NCI-H1436 (cell line): ENCODE measurements at places on chromosomes 11 and 22.

DNA sequence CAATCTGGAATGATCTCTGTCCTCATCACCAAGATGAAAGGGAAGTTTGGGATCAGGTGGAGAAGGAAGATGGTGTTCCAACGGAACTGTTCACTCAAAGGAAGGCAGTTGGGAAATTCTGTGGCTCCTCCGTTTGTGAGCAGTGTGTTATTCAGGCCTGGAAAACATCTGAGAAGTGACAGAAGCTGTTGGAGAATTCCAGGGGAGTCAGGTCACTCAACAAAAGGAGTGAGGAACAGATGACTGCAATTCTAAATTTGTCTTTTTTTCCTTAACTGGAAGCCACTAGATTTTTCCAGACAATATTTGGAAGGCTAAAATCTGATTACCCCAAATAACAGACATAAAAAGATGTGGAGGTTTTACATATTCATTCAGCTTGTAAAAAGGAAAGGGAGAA is 107.8 kb downstream of the CD44 start:
- no peak for DNase-seq

GRCh38 chr11:117752071-117752470 is 44.9 kb downstream of the DSCAML1 start:
- DNase-seq, result no peak

GRCh38 chr11:20022363-20023081 is 137.8 kb downstream of the DBX1 start:
- DNase-seq, result no peak

DNA sequence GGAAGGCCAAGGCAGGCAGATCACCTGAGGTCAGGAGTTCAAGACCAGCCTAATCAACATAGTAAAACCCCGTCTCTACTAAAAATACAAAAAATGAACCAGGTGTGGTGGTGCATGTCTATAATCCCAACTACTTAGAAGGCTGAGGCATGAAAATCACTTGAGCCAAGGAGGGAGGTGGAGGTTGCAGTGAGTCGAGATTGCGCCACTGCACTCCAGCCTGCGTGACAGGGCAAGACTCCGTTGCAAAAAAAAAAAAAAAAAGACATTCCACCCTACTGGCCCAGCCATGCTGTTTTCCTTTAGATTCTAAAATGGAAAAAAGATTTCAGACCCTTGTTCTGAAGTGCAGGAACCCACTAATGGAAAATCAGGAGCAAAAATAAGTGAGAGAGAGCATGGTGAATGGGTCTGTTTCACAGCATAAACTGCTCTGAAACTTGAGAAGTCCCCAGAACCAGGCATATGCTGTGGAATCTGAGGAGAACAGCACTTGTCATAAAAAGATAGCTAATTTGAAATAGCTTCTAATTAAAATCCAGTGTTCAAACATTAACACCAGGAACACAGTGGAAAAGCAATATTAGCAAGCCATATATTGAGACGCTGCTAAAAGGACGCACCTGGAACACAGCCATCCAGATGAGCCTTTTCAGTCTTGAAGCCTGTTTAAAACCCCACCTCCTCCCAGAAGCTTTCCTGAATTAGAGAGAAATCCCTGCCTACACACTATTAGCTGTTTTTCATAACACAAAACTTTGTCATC is 66.3 kb upstream of the CHRM4 start:
- no peak for DNase-seq

- DNase-seq, result no peak
These were observed 14.8 kb upstream of the MPPED1 start for GRCh38 chr22:43396934-43397457.

GRCh38 chr11:58926251-58926650 is 13.0 kb upstream of the GLYATL1 start:
- no peak for DNase-seq

DNA sequence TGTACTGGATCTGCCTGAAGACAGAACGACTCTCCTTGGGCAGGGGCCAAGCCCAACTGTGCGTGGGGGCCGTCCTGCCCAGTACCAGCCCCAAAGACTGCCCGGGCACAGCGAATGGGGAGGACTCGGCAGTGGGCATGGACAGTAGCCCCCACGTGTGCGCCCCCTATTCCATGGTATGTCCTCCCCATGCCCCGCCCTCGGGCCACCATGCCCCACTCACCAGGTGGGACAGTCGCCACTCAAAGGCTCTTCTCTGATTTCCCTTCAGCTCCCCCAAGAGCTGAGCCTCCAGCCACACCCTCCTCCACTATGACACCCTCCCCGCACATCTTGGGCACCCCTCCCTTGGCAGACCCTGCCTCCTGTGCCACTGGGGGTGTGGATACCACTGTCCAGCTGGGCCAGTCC is 43.5 kb downstream of the GNB1L start:
- no peak for DNase-seq

DNA sequence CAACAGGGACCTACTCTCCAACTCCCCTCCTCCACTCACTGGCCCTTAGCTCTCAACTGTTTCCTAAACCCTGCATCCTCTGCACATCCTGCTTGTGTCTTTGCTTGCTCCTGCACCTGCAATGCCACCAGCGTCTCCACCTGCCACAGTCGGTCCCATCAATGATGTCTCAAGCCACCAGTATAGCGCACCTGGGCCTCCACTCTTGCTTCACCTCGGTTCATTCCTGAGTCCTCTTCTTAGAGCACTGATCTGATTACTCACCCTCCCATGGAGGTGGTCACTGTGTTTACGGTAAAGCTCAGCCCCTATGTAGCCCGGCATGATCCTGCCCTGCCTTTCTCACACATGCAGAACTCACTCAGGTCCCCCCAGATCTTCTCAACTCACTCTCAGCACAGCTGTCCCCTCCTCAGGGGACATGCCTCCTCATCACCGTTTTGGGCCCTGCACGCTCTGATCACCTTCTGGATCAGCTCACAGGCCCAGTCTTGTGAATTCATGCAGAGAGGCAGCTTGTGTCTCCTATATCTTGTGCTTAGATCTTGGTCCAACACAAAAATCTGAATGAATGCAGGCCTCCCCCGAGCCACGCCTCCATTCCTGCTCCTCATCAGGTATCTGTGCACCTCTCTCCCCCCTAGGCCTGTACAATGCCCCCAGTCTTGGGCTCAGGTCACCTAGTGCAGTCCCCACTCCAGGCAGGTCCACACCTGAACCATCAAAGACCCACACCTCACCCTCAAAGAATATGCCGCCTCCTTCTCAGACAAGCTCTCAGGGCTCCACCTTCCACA is 31.4 kb downstream of the TRIM29 start:
- no peak for DNase-seq

DNA sequence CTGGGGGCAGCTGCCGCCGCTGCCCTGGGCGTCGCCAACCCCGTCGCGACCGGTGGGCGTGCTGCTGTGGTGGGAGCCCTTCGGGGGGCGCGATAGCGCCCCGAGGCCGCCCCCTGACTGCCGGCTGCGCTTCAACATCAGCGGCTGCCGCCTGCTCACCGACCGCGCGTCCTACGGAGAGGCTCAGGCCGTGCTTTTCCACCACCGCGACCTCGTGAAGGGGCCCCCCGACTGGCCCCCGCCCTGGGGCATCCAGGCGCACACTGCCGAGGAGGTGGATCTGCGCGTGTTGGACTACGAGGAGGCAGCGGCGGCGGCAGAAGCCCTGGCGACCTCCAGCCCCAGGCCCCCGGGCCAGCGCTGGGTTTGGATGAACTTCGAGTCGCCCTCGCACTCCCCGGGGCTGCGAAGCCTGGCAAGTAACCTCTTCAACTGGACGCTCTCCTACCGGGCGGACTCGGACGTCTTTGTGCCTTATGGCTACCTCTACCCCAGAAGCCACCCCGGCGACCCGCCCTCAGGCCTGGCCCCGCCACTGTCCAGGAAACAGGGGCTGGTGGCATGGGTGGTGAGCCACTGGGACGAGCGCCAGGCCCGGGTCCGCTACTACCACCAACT is 1.0 kb downstream of the FUT4 start:
- DNase-seq, result no peak

DNA sequence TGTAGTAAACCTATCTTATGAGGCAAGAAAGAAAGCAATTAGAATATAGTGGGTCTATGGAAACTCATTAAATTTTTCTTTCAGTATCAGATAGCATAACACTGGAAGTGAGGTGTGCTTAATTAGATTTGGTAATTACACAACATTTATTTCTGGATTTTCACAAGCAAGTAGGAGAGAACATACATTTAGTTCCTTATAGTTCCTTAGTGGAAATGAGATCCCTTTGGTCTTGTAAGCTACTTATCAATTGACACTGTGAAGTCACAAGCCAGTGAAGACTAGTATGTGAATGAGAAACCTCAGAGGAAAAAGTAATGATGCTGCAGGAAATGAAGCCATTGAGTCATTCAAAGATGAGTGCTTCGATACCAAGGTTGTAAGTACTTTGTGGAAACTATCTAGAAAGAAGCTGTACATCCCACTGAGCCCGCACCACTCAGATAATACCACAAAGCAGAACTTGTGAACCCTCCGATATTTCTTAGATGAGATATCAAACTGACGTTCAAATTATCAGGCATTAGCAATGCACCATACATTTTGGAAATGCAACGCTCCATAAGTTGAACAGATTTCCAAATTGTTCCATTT is 53.5 kb downstream of the ENTHD1 start:
- no peak for DNase-seq

DNA sequence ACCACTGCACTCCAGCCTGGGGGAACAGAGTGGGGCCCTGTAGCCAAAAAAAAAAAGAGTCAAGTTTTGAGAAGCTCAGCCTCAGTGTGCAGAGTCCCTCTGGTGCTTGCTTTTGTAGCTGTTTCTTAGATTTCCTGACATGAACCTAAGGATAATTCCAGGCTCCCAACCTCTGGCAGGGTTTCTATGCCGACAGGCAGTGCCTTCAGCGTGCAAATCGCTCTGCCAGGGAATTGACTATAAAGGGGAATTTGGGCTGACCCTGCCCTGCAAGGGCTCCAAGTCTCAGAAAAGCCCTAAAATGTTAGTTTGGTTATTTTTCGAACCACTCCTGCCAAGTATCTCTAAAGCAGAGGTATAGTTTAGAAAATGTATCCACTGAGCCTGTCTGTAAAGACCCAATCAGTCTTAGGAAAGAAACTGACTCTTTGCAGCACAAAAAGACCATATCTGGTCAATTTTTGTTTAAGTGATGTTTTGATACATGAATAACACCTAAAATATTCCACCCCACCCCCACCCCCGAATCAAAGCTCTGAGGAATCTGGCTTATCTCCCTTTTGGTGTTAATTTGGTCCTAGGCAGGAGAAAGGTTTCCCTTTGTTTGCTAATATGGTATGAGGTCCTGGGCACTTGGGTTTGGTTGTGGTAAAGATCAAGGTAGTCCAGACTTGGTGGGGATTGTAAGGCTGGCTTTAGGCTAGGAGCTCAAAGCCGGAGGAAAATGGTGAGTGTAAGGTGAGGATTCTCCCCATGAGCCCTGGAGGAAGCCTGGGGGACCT is 49.7 kb downstream of the ANO1 start:
- DNase-seq, result no peak
